Activated CD8-positive, alpha-beta memory T cell treated with anti-CD3 and anti-CD28 coated beads, Interleukin-2, amount 50 U/mL, for 48 hours (primary cell): ENCODE measurements at places on chromosomes 2 and 18.

DNA sequence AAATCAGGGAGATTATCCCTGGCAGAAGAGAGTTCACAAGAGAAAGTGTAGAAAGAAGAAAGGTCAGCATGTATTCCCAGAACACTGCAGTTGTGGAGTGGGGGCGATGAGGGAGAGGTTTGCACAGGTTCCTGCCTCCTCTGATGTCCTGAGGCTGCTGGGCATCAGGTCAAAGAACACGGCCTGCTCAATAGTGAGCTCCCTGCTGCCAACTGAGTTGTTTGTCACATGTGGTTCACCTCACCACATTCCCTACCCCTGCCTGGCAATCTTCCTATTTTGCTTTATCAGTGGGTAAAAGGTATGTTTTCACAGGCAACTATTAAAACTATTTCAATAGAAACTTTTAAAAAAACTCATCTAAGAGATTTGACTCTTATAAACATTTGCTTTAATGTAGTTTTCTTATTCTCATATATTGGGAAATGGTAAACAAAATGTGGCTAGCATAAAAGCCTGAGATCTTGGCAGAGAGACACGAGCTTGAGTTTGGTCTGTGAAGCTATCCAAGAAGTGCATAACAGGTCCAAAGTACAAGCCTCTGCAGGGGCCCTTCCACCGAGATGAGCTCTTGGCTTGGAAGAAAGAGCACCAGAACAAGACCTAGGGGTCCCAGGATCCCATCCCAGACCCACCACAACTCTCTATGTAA lies 123.9 kb upstream of the SRD5A2 start:
- DNase-seq: no peak

DNA sequence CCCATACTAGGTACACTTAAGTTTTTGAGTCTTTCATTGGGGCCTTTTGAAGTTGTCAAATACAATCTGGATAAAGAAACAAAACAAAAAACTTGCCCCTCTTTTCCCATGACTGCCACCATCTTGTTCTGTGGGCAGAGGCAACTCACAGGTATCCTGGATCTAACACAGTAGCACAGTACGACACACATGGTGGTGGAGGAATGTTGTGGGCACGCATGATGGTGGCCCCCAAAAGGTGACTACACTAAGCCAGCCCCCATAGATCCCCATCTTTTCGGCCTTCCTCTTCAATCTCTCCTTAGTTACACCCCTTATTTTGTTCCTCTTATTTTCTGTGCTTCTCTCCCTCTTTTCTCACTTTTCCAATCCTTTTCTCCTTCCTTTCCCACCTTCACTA lies 4.5 kb upstream of the STPG4 start:
- no peak for DNase-seq

DNA sequence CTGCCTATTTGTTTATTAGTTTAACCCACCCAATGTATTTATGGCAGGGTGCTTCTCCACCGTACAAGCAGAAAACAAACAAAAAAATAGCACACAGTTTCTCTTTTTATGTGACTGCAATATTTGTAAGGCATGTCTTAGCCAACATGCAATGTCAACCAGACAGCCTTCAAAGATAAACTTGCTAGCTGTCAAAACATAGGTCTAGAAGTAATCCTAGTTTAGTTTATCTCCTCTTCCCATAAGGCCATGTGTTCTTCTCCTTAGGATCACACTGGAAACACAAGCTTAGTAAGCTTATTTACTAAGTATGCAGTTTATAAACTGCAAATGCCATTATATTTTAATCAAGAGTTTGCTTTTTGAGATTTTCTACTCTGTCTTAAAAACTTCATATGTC lies 75.6 kb downstream of the LDAH start:
- DNase-seq: no peak

- DNase-seq: no peak
Measured at GRCh38 chr2:38740851-38741731, 10.1 kb downstream of the SRSF7 start.

DNA sequence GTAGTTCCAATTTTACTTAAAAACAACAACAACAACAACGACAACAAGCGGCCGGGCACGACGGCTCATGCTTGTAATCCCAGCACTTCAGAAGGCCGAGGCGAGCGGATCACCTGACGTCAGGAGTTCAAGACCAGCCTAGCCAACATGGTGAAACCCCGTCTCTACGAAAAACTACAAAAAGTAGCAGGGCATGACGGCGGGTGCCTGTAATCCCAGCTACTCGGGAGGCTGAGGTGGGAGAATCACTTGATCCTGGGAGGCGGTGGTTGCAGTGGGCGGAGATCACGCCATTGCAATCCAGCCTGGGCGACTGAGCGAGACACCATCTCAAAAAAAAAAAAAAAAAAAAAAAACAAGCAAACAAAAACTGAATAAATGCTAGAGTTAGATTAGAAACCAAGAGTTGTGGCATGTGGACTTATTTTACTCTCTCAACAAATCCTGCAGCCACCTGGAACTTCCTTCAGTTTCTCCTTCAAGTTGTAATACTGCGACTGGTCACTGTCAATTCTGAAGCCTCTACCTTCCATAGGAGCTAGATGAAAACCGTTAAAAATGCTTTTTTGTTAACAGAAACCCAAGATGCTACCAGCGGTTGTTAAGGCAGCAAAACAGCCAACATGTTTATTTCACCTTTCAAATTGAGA lies 1.3 kb downstream of the ATP5F1A start:
- DNase-seq: no peak

DNA sequence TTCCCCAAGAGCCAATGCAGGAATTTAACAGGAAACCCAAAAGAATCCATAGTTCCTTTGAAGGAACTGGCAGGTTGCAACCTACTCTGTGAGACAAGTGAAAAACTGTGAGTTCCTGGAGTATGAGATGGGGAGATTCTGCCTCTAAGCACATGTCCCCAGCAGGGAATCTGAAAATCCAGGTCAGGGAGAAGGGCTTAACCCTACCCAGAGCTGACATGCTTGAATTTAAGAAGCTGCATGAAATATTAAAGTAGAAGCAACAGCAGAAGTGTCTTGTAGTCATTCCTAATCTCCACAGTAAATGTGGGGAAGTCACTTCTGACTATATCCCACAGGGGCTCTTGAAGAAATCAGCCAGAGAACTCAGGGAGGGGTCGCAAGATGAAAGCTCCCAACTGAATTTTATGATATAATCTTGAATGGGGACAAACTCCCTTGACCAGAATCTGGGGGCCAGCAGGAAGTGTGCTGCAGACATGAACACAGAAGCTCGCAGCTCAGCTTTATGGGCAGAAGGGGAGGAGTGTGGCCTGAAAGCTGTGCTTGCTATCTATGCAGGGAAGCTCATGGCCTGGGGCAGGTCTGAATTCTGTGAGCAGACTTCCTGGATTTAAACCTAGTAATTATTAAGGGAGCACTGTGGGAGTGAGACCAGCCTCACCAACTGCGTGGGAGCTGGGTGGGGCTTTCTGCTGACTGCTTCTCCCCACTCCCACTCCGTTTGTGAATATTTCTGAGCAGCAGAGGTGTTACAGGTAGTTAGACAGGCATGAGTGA lies 184.1 kb upstream of the KYNU start:
- DNase-seq: no peak

- DNase-seq: no peak
Measured at GRCh38 chr2:203016716-203017115, 2.0 kb downstream of the NBEAL1 start.

DNA sequence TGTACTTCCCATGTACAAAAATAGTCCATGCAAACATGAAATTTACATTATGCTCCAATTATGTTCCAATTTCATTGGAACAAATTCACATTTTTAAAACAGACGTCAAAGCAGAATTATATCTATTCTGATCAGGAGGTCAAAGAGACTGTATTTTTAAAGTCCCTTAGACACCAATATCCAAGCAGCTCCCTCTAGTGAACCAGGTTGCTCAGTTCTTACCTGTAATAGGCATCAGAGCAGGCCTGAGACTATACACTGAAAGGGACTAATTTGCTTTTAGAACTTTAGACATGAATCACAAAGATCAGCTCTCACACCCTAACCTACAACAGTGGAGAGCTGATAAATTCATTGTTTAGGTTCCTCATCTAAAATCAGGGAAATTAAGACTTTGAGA lies 273.9 kb downstream of the MBD2 start:
- DNase-seq: no peak

GRCh38 chr2:3725002-3725401 lies 21.6 kb downstream of the DCDC2C start:
- no peak for DNase-seq

GRCh38 chr2:238097988-238098871 lies 1.9 kb upstream of the ESPNL start:
- peak; percentile 59 for DNase-seq

- no peak for DNase-seq
Measured at GRCh38 chr2:16188261-16188890, 248.0 kb downstream of the MYCN start.

DNA sequence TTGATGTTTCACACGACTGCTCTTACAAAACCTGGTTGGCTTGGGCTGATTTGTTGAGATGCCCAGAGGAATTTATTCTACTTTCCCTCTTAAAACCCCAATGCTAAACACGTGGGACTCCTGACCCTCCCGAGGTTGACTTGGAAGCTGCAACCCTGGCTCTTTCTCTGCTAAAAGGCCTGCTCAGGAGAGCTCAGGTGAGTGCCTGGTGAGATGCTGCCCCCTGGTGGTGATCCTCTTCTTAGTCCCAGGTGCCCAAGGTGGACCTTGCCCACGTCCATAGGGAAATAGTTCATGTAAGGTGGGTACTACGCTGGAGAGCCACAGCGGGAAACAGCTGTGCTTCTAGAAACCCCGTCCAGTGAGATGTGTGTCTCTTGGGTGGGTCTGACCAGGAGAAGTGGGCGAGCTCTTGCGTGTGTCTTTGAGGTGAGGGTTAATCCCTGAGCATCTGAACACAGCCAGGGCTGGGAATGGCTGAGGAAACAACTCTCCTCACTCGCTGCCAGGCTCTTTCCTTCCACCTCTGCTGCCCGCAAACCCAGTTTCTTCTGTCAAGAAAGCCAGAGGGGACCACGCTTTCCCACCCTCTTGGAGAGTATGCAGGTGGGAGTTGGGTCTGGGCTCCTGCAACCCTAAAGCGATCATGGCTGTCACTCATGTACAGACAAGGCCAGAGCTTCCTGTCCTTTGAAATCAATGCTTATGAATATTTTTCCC lies 25.5 kb upstream of the PXDN start:
- peak; percentile 85 for DNase-seq

- DNase-seq: no peak
Measured at GRCh38 chr2:145765874-145766273, 1246.0 kb upstream of the ZEB2 start.

GRCh38 chr2:97935719-97936161 lies 60.0 kb downstream of the TMEM131 start:
- DNase-seq: no peak

- DNase-seq: no peak
Measured at GRCh38 chr2:10919771-10920621, 8.3 kb downstream of the KCNF1 start.

GRCh38 chr2:11073251-11073650 lies 82.0 kb upstream of the SLC66A3 start:
- peak; percentile 59 for DNase-seq

- DNase-seq: no peak
Measured at GRCh38 chr2:216436383-216436782, 24.1 kb downstream of the SMARCAL1 start.

DNA sequence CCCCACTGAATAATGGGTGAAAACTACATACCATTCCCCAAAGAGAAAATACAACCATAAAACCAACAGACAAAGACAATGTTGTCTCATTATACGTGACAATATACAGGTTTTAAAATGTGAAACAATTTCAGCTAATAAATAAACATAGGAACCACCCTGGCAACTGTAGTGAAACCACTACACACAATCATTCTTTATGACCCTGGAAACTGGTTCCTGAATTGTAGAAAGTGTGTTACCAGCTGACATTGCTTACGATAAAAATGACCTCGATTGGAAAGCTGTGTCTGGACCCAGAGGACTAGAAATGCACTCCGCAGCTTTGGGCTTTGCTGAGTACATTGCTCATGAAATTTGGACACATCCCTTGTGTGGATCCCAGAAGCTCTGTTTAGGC lies 73.9 kb upstream of the LPIN2 start:
- no peak for DNase-seq

DNA sequence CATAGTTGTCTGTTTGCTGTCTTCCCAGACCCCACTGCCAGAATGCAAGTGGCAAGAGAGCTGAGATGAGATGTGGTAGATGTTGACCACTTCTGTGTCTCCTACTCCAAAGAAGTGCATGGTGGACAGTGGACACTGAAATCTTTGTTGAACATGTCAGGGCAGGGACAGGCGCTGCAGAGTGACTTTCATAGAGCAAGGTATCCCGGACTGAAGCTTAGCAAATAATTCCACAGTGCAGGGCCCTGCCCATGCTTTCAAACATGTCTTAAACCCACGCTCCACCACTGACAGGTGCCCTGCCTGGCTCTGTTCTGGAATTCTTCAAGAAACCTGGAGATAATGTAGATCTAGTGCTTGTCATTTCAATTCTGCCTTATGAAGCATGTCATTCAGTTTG lies 470.5 kb upstream of the ID2 start:
- DNase-seq: no peak

DNA sequence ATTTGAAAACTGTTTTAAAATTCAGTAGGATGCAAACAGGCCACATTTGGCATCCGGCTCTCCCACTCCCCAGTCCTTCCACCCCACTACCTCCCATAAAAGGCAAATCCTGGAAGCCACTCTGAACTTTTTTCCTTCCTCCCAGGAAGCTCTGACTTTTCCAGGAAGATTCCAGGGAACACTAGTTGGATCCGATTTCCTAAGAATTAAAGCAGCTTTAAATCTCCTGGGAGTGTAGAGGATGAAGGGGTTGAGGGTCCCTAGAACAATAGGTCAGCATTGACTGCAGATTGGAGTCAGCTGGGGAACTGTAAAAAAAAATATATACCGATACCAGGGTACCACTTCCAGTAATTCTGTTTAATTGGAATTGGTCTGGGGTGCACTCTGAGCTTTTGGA lies 76.9 kb downstream of the CRIM1 start:
- no peak for DNase-seq

GRCh38 chr2:63819765-63820717 lies 21.7 kb upstream of the UGP2 start:
- no peak for DNase-seq

DNA sequence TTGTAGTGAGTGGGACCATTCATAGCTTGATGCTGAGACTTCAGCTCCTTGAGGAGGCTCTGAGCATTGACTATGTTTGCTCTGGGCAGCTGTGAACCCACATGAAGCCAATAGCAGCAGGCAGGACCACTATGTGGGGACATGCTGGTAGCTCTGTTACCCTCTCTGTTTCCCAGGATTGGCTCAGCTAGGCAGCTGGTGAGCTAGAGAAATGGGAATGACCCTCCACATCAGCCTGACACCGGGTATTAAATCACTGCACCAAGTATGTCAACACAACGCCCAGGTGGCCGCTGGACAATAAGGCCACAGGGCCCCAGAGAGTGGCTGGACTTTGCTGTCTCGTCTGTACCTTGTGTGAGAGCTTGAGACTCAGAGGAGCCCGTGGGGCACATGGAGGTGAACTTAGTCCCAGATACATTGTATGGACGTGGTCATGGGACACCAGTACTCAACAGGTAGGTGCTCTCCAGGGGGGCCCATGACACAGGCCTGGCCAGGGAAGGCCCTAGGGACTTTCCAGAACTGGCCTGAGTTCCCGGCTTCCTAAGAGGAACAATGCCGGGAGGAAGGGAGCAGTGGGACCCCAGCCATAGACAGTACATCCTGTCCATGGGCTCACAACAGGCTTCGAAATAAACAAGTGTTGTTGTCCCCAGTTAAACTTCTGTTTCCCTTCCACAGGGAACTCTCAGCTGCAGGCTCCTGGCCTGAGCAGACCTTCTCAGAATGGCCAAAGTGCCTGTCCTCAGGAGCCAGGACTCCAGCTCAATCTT lies 35.2 kb downstream of the HS1BP3 start:
- DNase-seq: no peak
